Stimulated activated CD4-positive, alpha-beta T cell treated with anti-CD3 and anti-CD28 coated beads, TNF-alpha, amount 100 ng/mL, for 4 hours (primary cell): ENCODE measurements at places on chromosomes 4 and X.
A peak's percentile ranks its signal among the peaks of the same experiment; 100 is the strongest.

GRCh38 chr4:72505314-72505744 is 63.7 kb downstream of the ADAMTS3 start:
- no peak for DNase-seq

DNA sequence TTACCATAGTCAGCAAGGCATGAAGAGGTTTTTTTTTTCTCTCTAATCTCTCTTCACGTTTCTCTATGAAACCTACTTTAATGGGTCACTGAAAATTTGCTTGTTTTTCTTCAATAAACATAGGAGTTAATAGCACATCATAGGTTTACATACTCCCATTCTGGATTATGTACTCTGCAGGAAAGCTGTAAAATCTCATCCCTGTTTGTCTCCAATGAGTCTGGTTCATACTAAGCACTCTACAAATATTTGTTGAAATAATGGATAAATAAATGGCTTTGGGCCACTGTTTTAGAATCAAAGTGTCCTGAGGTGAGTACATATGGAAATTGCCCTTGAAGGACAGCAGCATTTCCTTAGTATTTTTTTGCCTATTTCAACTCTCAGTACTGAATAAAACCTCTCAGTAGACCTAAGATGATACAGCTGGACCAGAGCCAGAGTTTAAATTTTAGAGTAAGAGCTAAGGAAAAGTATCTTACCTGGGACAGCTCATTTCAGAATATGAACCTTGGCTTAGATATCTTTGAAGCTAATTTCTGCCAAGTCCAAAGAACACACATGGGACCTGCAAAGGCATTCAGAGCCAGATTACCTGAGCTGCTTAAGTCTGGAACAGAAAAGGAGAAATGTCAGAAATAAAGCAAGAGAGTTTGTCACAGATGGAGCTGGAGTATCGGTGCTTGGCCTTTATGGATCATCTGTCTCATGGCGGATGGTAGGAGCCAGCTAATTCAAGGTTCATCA is 34.4 kb downstream of the PF4 start:
- no peak for DNase-seq

DNA sequence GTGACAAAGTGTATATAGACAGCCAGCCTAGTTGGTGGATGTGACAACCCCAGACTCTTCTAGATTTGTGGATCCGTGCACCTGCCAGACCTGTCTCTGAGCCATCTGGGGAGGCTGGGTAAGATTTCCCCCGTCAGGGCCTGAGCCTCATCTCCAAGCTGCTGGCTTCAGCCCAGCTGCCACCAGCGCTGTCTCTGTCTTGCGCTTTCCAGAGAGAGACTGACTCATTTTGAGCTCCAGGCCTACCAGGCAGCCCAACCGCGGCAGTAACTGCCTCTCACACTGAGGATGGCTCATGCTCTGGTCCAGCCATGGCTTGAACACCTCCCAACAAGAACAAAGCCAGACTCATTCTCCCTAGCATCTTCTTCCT is 26.4 kb downstream of the NOP14 start:
- DNase-seq = no peak

DNA sequence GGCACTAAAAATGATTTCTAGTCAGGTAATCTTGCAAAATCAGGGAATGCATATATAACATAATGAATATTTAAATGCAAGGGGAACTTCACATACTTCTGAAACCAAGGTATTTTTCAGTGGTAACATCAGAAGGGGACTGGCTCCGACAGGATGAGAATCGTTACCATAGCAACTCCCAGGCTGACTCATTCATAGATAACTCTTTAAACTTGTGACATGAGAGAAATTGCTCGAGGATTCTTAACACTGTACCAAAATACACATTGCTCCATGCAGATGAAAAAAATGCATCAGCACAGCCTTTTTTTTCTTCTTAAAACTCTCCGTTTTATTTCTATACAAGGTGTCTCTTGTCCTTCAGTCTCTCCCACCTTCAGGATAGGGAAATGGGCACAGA is 114.3 kb downstream of the GABRB1 start:
- no peak for DNase-seq

DNA sequence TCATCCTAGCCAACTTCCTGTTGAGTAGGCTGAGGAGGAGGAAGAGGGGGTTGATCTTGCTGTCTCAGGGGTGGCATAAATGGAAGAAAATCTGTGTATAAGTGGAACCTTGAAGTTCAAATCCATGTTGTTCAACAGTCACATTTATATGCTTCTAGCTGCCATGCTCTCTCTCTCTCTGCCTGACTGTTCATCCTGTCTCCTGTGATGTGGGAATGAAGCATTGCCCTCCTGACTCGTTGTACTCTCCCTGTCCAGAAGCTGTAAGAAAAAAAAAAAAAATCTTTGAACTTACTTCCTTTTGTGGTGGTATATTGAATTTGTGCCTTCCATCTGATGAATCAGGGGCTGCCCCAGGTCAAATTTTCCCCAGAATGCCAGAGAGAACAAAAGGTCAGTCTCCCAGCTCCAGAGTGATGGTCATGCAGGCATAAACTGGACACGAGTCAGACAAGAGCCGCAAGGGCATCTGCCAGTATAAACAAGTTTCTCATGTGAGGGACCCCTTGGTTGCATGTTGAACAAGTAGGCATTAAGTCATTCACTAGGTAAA is 257.0 kb downstream of the IDS start:
- DNase-seq = no peak

DNA sequence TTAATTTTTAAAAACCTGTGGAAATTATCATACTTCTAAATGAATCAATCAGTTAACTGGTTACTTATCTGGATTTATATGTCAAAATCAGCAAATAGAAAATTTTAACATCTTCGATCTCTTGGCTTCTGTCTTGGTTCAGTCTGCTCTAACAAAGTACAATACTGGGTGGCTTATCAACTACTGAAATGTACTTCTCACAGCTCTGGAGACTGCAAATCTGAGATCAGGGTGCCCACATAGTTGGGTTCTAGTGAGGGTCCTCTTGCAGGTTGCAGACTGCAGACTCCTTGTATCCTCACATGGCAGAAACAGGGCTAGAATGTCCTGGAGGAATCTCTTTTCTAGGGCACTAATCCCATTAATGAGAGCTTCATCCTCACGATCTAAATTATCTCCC is 1851.6 kb upstream of the TENM3 start:
- DNase-seq = no peak

DNA sequence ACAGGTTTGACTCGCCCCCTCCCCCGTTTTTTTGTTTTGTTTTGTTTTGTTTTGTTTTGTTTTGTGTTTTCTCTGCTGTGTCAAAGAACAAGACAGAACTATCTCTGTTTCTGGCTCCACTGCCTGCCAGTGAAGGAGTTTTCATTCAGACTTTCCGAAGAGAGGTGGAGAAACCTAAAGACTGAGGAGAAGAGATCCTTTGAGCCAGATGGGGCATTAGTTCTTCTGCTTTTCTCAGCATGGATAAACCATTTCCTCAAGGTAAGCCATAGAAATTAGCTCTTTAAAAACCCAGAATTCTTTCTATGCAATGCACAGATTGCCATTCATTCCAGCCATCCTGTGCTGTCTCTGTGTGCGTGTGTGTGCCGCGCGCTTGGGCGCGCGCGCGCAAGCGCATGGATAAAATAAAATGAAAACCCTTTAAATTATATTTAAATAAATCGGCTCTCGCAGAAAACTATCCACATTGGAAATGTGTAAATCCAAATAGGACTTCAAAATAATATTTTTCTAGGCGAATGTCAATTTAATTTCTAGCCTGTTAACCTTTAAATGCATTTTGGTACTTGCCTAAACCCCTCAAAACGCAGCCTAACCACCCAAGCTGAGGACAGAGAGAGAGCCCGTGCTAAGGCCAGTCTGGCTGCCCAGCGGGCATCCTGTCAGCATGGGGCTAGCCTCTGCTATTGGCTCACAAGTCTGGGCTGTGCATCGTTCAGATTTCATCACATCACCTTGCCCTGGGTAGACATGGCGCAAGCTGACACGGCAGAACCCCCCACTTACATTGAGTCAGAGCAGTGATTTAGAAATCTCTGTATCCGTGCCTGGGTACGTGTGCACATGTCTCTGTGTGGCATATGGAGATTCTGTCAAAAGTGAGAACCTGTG is 113.0 kb upstream of the VAMP7 start:
- no peak for DNase-seq

- no peak for DNase-seq
These were observed 119.7 kb upstream of the RBPJ start for GRCh38 chr4:26201120-26201519.

GRCh38 chrX:106726485-106727437 is at the start of gene RNF128:
Gene RNF128, plus strand, starts transcription at chrX:106726701. Its CDS starts 213 bp downstream, at chrX:106726914.
- DNase-seq = no peak

DNA sequence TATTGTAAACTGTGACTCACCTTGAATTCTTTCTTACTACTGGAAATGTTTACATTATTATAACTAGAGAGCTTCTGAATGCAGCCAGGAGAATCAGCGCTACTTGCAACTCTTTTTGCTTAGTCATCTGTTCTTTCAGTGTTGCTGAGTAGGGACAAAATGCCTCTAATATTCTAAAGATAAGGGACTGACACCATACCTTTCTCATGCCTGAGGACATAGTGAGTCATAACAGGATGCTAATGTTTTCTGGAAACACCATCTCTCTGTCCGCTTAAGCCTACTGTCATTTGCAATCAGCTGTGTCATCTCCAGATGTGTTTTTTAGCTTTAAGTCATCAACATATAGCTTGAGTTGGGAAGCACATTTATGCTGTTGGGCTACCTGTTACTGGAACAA is 108.3 kb downstream of the QRFPR start:
- no peak for DNase-seq

DNA sequence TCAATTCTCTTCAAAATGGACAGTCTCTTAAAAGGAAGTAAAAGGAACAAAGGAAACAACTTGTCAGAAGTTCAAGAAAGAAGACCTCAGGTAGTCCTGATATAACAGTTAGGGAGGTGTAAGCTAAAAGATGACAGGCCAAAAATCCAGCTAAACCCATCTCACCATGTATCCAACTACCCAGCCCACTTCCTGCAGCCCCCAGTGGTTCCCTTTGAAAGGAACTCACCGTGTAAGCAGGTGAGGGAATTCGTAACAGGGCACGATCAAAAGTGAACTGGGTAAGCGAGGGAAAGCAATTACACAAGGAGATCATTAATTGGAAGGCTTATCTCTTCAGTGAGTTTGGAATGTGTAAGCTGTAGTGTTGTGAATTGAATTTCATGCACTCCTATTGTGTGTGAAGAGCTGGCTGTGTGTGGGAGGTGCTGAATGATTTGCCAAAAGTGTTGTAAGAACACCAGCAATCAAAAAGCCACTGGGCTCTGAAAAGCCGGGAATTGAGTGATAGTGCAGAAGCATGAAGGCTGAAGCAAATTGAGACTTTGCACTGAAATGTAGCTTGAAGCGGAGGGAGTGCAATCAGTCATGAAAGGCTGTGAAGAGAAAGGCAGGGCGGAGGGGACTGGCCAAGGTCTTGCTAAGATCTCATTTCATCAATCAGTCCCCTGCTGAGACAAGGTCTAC is 914.2 kb upstream of the LCORL start:
- DNase-seq = no peak

DNA sequence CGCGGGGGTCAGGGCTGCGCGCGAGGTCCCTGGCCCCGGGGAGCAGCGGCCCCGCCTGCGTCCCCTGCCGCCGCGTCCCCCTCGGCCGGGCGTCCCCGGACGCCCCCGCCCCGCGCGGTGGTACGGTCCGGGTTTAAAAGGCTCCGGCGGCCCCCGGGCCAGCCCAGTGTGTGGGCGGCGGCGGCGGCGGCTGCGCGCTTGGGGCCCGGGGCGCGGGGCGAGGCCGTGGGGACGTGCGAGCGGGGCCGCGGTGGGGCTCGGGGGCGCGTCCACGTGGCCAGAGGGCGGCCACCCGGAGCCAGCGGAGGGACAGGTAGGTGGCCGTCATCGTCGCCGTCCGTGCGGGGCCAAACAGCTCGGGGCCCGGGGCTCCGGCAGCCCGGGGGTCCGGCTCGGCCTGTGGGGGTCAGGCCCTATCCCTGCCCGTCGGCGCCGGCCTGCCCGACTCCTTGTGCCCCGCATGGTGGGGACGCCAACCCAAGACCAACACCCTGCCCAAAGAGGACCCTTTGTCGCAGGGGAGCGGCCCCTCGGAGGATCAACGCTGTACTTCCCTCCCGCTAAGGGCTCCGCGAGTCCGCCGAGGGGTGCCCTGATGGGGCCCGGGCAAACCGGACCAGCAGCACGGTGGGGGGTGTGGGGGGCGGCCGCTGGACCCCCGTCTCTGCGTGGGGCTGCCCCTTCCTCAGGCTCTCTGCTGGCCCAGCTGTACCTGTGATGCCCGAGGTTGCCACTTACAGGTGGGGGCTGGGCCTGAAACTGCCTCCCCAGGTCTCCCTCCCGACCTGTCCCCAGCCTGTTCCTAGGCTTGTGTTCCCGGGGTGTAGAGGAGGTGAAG is at the start of gene PLXNA3:
TSS of gene PLXNA3 (plus strand) at position 166 of the 838 bp plus-strand sequence. CDS start 1,903 bp downstream, outside the sequence.
- peak; percentile 47 for DNase-seq

GRCh38 chr4:70958681-70959080 is 34.8 kb upstream of the DCK start:
- no peak for DNase-seq

DNA sequence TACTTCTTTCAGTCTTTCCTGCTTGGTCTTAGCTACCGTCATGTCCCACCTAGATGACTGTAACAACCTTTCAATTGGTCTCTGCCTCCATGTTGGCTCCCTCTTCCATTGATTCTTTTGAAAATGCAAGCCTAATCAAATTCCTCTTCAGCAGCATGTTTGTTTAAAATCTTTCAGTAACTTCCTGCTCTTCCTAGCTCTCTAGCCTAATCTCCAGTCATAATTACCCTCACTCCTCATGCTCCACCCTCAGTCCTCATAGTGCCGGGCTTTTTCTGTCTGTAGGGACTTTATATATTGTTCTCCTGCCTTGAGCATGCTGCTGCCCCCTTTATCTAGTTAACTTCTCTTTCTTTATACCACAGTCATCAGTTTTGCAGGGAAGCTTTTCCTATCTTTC is 12.1 kb downstream of the SNX25 start:
- no peak for DNase-seq

GRCh38 chrX:134679644-134680043 is 21.4 kb upstream of the PLAC1 start:
- DNase-seq = no peak

- no peak for DNase-seq
These were observed 50.0 kb upstream of the NDST3 start for GRCh38 chr4:117984366-117984680.

- DNase-seq = no peak
These were observed 660.6 kb upstream of the NR3C2 start for GRCh38 chr4:149102765-149103164.

GRCh38 chr4:36677874-36678273 is 396.5 kb downstream of the DTHD1 start:
- no peak for DNase-seq

DNA sequence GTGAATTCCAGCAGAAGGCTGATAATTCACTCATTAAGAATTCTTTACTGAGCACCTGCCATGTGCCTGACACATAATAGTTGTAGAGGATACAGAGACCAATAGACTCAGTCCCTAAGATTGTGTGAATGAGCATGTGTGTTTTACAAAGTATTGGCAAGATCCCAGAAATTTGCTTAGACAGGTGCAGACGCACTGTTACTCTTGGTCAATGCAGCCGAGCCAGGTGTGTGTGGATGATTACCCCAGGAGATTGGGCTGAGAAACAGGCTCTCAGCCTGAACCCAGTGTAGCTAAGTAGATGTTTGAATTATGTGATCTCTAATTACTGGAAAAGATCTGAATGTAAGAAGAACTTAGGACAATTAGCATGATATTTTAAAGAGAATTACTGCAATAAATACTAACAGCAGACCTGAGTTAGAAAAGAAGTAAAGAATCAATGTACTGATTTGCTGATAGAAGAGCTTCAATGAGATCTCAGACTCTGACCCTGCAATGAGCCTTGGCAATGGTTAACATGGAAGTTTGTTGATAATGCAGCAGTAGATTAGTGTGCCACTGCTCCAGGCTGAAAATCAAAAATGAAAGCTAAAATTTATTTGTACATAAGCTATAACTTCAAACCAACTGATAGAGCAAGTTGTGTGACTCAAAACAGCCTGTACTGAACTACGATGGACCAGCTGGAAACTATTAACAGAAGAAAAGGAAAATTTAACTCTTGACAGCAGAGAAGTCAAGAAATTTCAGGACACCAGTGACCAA is 32.2 kb upstream of the NDST4 start:
- DNase-seq = no peak
